ENCODE measurements at places on chromosomes 3 and 15.

DNA sequence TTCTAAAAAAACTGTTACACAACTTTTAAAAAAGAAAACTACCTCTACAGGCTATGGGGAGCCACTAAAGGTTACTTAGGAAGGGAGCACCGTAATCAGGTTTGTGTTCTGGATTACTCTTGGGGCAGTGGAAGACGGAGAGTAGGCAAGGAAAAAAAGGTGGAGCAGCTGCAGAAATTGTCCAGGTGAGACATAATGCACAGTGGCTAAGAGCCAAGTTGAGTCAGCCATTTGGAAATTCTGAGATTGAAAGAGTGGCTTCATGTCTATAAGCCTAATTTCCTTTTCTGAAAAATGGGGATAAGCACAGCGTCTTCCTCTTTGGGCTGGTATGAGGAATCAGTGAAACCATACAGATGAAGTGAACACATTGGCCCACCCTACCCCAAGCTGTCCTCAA lies 195.2 kb downstream of the CADPS start:
- no peak for DNase-seq

DNA sequence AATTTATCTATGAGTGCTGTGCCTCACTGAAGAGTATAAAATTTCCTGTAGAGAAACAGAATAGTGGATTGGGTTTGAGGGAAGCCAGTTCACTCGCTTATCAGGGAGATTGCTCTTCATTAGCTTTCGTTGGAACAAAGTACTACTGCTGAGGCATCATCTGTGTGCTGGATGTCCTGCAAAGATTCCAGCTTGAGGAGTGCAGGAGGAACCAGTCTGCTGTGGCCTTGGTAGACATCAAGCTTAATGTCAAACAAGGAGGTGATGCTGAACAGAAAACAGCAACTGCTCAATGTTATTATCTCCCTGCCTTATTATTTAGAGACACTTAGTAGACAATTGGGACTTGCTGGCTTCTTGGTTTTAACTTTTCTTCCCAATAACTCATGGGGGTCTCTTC lies 297.5 kb upstream of the DPH6 start:
- no peak for DNase-seq

DNA sequence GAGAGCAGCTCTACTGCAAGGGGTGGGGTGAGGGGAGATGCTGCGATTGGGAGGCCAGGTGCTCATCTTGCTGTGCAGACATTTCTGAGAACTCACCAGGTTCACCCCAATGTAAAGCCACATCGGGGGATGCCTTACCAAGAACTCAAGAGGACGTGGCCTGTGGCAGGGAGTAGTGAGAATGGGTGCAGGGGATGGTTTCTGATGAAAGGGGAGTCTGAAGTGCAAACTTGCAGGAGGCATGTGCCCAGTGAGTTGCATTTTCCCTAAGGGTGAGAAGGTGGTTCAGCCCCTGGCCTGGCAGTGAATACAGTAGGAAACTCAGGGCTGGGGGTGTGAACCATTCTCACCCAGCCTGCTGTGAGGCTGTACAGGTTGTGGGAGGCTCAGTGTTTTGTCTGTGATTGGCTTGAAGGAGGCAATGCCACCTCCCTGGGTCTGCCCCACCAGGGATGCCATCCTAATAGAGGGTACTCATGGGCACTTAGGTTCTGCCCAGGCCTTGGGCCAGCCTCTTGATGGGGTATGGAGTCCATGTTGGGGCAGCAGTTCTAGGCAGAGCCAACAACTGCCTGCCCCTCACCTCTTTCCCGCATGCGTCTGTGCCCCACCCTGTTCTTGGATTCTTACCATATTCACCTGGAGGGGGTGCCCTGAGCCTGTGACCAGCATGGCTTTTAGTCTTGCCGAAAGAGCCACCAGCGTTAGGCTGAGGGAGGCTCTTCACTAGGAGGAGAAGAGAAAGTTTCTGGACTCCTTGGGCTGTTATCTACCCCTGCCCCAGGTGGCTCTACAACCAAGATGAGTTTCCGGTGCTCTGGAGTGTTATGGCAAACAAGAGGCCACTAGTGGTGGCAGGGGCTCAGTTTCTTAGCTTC lies 4.5 kb downstream of the HEMK1 start:
- DNase-seq: no peak

- DNase-seq: peak; percentile 59
These were observed at the start of gene SOX2 for GRCh38 chr3:181711325-181712135. TSS of gene SOX2 (plus strand) at chr3:181711925. CDS start at chr3:181712361, 436 bp downstream.

DNA sequence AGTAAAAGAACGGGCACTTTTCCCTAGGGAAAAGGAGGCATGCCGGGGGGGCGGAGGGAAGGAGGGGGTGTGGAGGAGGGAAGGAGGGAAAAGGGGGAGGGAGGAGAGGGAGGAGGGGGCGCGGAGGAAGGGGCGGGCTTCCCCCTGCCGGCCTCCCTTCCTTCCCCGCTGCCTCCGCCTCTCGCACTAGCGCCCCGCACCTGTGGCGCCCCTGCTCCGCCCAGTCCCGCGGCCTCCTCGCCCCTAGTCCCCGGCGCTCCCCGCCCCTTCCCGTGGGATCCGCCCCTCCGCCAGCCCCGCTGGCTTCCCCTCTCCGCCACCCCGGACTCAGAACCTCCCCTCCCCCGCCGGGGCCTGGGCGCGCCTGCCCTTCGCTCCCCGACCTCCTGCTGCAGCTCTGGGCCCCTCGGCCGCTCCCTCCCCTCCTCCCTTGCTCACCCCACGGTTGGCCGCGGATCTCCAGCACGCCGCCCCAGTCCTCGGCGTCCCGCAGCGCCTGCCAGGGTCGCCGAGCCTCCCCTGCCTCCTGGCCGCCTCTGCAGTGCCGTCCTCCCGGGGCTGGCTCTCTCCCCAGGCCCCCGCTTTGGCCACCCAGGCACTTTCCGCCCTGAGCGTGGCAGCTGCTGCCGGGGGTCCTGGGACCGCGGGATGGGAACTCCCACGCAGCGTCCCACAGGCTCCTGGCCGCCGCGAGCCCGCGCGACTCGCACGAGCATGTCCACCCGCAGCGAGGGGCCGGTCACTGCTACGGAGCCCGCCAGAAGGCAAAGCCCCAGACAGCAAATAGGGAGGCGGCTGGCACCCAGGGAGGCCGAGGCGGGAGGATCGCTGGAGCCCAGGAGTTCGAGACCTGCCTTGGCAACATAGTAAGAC lies 147.4 kb downstream of the TJP1 start:
- no peak for DNase-seq

DNA sequence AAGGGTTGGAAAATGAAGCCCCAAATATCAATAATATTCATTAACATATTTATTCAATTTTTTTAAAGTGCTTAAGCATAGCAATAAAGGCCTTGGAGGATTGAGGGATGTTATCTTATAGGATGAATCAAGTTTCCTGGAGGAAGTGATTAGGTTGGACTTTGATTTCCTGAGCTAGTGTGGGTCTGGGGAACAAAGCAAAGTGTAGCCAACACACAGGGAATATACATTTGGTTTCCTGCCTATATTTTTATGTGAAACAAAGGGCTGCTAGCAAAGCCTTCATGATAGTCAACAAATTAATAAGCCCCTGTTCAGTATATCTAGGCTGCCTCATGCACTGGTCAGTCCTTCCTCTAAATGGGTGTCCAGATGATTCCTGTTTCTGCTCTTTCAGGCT lies 261.1 kb upstream of the IL12A start:
- DNase-seq: no peak

GRCh38 chr3:157070678-157070999 lies 89.3 kb downstream of the CCNL1 start:
- DNase-seq: no peak

GRCh38 chr15:25366058-25366457 lies 72.8 kb downstream of the UBE3A start:
- DNase-seq: no peak

GRCh38 chr15:63939531-63940130 lies 105.9 kb upstream of the HERC1 start:
- DNase-seq: no peak

DNA sequence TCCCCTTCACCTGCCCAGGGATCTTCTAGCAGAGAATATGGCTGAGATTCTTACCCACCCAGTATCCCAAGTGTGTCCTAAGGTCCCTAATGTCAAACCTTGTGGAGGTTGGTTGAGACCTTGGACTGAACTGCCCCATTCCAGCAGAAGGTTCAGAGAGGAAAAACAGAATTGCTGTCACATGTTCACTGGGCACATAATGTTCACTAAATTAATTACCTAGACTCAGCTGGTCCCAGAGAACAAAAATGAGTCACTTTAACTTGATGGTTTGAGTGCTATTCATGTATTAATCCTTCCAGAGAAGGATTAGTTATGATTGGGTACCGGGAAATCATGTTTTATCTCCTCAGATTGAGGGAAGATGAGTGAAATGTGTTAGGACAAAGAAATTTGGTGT lies 171.3 kb upstream of the GADL1 start:
- DNase-seq: no peak

DNA sequence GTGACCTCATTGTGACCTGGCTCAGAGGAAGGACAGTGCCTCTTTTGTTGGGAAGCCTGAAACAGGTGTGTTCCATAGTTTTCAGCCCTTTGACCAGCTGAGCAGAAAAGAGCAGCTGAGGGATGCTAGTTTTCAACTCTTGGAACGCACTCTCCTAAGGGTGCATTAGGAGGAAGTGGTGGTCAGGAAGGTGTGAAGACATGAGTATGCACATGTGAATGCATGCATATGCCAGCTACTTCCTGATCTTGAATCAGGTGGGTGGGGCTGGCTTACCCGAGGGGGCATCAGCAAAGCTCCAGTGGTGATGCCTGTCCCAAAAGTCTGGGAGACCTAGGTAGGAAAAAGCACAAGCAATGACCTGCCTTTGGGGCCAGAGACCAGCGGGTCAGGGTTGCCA lies 23.3 kb upstream of the CEMIP start:
- no peak for DNase-seq

DNA sequence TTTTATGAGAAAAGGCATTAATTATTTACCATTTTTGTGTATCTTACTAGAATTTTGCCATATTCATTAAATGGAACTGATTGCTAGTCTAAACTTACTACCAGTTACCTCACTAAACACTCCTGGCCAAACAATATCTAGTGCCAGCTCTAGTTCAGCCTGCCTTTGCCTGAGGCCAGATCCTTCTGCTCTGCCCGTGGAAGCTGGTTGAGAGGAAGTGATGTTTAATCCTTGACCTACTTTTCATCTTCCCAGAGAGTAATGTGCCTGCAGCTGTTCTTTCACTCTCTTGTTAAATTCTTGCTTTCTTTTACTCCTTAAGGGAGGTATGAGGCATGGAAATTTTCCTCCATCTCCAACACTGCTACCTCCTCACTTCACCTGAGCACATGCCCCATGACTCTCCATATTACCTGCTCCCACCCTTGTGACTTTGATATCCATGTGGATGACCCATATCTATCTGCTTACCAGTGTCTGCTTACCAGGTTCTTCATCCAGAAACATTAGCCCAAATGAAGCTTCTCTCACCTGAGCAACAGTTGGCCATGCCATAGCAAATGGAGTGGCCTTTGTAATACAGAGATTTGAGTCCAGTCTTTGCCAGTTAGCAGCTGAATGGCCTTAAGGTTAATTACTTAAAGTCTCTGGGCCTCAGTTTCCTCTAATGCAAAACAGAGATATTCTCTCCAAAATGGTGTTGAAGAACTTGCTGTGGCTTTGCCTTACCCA lies 53.4 kb downstream of the UBE2E1 start:
- DNase-seq: peak; percentile 12

GRCh38 chr3:56655709-56656108 lies 27.4 kb downstream of the TASOR start:
- no peak for DNase-seq

GRCh38 chr3:172294223-172294806 lies 153.9 kb downstream of the GHSR start:
- no peak for DNase-seq

DNA sequence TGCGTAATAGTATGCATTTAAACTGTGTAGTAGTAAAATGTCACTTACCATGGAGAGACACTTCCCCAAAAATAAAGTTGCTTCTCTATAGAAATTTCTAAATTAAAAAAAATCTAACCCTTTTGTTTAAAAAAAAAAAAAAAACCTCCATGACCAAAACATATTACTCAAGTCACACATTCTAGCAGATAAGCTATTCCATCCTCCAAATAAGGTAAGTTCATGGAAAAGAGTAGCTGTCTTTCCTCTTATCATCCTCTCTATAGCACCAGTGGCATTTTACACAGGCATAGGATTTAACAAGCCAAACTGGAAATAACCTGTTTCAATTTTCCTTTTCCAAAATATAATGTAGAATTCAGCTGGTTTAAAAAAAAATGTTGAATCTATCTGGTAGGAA lies 57.4 kb downstream of the LRRFIP2 start:
- DNase-seq: no peak

DNA sequence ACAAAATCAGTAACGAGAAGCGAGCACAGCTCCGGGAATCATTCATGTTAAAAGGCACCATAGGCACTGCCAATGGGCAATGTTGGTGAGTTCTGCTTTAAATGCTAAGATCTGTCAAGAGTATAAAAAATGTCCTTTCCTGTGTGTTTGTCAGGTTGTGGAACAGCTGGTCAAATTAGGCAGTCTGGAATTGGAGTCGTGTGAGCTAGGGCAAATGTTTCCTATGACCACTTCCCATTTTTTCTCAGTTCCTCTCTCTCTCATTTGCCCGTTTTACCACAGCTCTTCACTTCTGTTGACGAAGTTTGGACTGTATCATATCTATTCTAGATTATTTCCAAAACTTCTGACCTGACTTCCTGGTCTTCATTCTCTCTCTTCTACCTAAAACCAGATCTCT lies 60.8 kb upstream of the GOLIM4 start:
- no peak for DNase-seq

DNA sequence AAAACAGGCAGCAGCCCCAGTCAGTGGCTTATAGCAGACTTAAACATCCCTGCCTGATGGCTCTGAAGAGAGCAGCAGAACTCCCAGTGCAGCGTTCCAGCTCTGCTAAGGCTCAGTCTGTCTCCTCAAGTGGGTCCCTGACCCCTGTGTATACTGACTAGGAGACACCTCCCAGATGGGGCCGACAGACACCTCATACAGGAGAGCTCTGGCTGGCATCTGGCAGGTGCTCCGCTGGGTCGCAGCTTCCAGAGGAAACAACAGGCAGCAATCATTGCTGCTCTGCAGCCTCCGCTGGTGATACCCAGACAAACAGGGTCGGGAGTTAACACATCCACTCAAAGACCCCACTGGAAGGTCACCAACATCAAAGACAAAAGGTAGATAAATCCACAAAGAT lies 93.5 kb downstream of the RFX7 start:
- DNase-seq: no peak

- DNase-seq: no peak
These were observed 319.2 kb upstream of the TRIM42 start for GRCh38 chr3:140358686-140359085.

GRCh38 chr3:169269005-169269404 lies 394.5 kb downstream of the MECOM start:
- no peak for DNase-seq

GRCh38 chr15:58486062-58486461 lies 54.3 kb downstream of the LIPC start:
- DNase-seq: no peak

- DNase-seq: no peak
These were observed 37.7 kb upstream of the TOPBP1 start for GRCh38 chr3:133699467-133699866.

- no peak for DNase-seq
These were observed at the start of gene SLC15A2 for GRCh38 chr3:121894301-121894990. TSS of gene SLC15A2 (plus strand) at chr3:121894401. CDS start at chr3:121894477, 76 bp downstream.

- DNase-seq: no peak
These were observed 341.6 kb upstream of the NR2E3 start for GRCh38 chr15:71468715-71469114.

GRCh38 chr3:105798381-105798934 lies 70.4 kb downstream of the CBLB start:
- no peak for DNase-seq

Measured in epithelial cell of prostate (primary cell).